ENCODE measurements at places on chromosomes 6 and 20.

DNA sequence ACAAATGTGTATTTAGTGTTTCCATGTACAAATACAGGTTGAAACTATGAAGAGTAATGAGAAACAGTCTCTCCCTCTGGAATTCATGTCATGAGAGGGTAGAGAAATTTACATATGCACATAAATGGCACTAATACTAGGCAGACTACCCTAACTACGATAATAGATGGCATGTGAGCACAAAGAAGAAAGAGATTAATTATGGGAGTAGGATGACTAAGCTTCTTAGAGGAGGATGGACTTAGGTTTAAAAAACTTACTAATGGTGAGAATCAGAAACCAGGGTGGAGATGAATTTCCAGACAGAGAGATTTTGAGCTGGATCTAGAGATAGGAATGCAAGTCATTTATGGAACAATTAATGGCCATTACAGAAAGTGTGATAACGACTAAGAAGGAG, 225.3 kb upstream of the HTR1E start:
- DNase-seq: no peak

- no peak for DNase-seq
These were observed at the start of gene COL12A1 for GRCh38 chr6:75205776-75206575. Gene COL12A1, minus strand, starts transcription at chr6:75206053. Its CDS starts 3,261 bp downstream, at chr6:75202792.

DNA sequence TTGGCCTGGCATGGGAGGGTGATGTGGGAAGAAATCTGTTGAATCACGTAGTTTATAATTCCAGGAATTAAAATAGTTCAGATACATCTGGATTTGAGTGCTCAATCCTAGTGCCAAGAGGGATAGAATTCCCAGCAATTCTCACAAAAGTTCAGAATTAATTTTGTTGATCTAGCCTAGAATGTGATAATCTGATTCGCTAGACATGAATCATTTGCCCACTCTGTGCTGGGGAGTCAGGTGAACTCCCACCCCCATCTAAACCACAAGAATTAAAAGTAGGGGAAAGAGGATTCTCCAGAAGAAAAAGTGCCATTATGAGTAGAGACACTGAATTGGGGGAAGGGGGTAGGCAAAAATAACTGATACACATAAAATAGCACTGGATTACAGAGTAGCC, 85.0 kb downstream of the LIN28B start:
- no peak for DNase-seq

- DNase-seq: no peak
These were observed 62.3 kb upstream of the NKX2-2 start for GRCh38 chr20:21575981-21576740.

- DNase-seq: no peak
These were observed 83.8 kb downstream of the FOXF2 start for GRCh38 chr6:1473166-1473565.

DNA sequence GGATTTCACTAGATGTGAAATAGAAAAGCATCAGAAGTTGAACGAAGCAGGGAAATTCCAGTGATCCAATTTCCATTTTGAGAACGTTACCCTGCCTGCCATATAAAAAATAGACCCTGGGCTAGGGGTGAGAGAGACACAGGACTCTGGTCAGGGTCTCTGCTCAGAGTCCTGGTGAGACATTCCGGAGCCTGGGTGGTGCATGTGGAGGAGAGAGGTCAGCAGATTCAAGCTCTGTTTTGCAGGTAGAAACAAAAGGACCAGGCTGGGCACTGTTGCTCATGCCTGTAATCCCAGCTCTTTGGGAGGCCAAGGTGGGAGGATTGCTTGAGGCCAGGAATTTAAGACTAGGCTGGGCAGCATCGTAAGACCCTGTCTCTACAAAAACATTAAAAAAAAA, 17.9 kb downstream of the PKIG start:
- no peak for DNase-seq

- DNase-seq: no peak
These were observed 27.8 kb downstream of the STAU1 start for GRCh38 chr20:49160057-49160929.

- no peak for DNase-seq
These were observed 311.5 kb downstream of the HDGFL1 start for GRCh38 chr6:22880686-22881433.

DNA sequence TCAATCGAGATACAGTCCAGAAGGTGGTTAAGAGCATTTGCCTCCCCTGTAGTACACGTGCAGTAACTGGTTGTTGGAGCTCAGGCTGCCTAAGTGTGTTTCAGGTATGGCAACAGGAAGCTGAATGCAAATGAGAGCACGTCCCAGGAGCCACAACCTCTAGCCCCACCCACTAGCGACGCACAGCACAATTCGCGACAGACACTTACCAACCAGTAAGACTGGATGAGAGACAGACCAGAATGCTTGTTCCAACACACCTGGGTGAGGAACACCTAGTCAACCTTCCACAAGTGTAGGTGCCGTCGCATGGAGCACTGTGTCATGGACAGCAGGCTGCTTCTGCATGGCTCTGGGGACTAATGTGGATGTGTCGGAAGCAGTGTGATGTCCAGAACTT, 7.2 kb upstream of the SERPINB1 start:
- DNase-seq: peak; percentile 54

DNA sequence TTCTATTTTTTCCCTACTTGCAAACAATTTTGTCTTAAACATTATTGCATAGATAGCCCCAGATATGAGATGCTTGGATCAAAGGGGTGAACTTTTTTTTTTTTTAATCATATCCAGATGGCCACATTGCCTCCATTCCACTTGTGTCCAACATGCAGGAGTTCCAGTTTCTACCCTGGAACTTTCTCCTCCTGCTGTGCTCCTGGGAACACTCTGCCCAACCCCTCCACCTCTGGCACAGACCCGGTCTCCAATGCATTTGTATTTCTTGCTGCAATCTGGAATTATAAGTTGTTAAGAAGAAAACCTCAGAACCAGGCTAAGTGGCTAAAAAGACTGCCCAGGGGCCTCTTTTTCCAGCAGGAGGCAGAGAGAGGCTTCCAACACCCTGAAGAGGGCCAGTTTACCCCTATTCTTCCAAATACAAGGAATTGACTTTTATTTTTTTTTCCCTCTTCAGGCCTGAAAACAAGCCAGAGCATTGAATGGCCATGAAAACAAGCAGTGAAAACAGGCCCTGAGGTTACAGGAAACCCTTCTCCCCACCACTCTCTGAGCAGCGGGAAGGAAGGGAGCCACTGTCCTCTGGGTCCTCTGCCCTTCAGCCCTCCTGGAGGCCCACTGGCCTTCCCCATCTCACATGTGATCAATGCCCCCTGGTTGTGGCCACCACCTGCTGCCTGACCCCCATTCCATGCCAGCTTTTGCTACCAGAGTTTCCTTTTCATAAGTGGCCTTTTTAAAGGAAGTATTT, 44.3 kb downstream of the PDYN start:
- DNase-seq: no peak

DNA sequence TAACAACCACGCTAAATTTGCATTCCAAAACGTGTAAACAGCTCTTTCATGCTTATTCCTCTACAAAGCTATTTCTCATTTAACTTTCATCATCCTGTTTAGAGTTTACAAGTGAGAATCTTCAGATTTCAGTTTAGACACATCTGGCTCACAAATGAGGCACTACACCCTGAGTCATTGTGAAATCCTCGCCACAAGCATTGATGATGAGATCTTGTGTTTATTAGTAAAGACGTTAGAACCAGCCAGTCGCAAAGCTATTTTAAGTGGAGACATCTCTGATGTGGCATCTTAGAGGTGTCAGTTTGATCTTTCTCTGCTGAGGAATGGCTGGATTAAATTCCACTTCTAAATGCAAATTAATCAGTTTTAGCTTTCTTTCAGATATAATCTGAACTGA, 8.3 kb upstream of the ISM1 start:
- peak; percentile 80 for DNase-seq

DNA sequence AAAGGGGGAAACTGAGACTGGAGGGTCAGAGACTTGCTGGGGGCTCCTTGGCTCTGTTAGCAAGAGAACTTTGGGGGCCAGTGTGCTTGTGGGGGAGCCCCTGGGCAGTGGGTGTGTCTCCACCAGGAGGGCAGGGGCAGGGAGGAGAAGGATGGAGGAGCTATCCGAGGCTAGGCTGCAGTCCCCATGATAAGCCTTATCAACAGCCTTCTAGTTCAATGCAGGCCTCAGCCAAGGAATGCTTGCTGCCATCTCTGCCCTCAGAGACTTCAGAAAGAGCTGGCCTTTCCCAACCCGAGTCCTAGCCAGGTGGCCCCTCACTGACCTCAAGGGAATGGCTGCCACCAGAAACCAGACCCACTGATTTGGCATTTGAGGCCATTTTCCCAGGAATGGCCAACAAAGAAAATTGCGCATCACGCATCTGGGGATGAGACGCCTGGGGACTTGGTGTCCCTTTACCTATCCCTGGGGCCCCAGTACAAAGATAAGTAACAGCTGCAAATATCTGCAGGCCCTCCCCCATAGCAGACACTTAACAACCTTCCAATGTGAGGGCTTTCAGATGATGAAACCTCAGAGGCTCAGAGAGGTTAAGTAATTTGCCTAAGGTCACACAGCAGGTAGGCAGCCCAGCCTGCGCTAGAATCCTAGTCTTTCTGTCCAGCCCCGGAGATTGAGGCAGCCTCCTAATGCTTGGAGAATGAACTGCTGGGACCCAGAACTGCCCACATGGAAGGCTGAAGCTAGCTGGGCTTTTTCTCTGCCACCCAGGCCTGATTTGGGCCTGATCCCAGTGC, 4.9 kb downstream of the TGM2 start:
- no peak for DNase-seq

DNA sequence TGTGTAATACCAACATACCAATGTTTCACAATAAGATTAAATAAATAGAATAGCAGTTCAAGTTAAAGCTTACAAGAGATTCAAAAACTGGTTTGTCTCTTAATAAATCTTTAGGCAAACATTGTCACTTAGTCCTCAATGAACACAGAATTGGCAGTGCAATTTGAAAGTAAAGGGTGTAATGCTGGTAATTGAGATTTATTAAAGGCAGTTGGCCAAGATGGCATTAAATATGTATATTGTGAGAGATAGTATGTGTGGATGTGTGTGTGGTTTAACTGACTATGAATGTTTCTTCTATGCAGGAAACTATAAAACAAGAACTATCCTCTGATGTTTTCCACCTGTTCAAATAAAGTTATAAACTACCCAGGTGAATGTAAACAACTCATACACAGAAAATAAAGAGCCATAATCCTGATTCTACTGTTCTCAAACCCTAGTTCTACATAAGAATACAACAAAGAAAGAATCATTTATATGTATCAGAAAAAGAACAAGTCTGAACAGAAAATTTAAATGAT, 267.9 kb upstream of the PTCHD4 start:
- DNase-seq: no peak

DNA sequence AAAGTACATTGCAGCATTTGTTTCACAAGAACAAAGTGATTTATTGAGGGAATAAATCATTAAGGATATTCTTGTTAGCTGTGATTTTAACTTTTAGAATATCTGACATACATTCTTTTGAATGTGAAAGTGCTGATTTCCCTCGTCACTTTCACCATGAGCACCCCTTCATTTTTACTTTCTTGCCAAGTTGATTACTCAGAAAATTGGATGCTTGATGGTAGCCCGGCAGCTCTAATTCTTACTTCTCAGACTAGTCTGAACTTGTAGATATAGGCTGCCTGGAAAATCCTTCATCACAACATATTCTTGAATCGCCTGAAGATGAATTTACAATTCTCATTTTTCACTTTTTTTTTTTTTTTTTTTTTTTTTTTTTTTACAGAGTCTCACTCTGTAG, 147.1 kb upstream of the SMLR1 start:
- DNase-seq: no peak

DNA sequence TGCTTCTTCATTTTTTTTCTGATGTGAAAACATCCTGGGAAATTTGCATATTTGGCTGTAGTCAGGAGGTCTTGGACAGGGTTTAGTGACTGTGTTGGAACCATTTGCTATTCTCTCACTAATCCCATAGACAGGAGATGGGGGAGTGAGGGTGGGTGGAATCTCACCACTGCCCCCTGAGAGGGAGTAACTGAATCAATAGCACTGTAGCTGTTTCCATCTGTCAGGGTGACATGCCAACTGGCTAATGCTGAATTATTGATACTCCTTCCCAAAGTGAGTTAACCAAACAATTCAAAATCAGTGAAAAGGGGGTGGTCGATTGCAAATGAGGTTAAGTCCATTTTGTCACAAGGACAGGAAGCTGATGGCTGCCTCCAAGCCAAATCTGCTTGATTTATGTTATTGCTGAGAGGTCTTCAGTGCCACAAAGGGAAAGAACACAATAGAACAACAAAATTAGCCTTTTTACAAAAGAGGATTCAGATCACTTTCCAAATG, 55.1 kb upstream of the B3GAT2 start:
- DNase-seq: no peak

DNA sequence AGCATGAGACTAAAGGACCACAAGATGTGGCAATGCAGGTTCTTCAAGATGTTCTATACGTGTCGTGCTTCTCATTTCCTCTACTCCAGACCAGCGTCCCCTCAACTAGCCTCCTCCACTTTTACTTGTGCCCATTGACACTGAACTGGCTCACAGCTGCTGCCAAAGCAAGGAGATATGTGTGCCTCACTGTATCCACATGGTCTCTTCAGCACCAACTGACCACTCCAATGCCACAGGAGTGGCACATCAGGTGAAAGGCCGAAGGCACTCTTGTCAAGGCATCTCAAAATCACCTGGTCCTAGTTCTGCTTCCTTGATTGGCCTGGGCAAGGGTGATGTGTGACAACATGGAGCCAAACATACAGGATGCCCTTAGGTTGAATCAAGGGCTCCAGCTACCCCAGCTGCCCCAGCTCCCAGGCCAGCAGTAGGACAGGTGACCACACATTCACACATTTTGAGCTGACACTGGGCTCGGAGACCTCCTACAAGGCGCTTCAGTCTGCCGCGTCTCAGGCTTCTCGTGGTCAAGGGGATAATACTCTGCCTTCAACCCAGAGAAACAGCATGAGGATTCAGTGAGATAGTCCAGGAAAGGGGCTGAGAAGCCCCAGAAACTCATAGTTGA, 205.2 kb upstream of the CDH4 start:
- no peak for DNase-seq

DNA sequence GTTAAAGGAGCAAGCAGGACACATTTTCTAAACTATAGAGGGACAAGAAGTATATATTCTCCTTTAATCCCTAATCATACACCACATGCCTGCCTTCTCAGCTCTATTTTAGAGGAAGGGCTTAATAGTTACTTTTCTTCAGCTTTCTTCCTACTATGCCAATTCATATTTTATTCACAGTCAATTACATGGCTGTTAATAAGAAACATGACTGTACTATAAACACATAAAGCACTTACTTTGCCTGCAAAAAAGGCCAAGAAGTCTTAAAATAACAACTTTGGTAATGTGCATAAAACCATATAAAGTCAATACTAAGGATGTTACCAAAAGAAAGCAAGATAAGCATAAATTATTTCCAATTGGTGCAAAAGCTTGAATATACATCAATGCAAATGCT, 6.4 kb downstream of the KIAA0408 start:
- no peak for DNase-seq

- no peak for DNase-seq
These were observed 138.0 kb downstream of the CARMIL1 start for GRCh38 chr6:25417046-25417605.

DNA sequence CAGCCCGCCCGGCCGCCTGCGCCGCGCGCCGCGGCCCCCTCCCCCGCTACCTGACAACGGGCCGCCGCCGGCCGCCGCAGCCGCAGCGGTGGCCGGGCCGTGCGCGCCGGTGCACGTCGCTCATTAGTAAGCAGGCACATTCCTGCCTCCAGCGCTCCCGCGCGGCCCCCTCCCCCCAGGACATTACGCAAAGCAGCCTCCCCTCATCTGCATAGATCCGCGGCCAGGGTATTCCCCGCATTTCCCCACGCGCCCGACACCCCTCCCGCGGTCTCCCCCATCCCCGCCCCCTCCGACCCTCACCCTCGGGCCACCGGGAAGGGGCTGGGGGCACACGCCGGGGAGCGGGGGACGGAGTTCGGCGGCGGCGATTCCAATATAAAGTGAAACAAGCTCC, at the start of gene HIVEP2:
TSS of gene HIVEP2 (minus strand) at position 128 of the 397 bp plus-strand sequence. CDS start 170,438 bp downstream, outside the sequence.
- no peak for DNase-seq

GRCh38 chr6:10725044-10725443, 2.2 kb downstream of the TMEM14C start:
- DNase-seq: no peak
